ENCODE measurements at places on chromosomes 7 and 10.

DNA sequence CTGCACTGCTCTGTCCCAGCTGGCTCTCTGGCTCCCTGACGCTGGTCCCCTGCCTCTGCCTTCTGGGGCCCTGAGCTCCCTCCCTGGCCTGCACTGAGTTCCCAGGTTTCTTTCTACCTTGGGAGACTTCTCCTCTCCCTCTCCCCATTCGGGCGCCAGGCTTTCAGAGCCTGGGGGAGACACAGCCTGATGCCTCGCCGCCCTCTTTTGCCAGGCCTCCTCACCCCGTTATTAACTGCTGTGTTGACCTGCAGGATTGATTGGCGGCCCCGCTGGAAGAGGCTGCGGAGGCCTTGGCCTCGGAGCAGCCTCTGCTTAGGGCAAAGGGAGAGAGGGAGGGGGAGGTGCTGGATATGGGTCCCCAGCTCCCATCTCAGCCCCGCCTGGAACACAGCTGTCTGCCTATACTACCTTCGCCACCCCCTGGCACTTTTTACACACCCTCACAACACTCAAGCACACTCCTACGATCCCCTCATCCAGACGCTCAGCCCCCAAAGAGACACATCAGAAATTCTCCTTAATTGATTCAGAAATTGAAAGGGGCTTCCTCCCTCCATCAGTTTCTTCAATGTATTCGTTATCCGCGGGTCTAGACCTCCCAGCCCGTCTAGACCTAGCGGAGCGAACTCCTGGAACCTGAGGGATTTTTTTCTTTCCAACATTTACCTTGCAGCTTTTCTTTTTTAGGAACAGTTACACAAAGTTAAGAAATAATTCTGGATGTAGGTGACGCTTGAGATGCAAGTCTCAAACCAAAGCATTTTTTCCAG is 7.1 kb upstream of the PAX2 start:
- no peak for DNase-seq

GRCh38 chr7:69187824-69188333 is 410.4 kb upstream of the AUTS2 start:
- no peak for DNase-seq

- DNase-seq: no peak
Observed at GRCh38 chr7:10537764-10538163, 435.9 kb upstream of the PHF14 start.

DNA sequence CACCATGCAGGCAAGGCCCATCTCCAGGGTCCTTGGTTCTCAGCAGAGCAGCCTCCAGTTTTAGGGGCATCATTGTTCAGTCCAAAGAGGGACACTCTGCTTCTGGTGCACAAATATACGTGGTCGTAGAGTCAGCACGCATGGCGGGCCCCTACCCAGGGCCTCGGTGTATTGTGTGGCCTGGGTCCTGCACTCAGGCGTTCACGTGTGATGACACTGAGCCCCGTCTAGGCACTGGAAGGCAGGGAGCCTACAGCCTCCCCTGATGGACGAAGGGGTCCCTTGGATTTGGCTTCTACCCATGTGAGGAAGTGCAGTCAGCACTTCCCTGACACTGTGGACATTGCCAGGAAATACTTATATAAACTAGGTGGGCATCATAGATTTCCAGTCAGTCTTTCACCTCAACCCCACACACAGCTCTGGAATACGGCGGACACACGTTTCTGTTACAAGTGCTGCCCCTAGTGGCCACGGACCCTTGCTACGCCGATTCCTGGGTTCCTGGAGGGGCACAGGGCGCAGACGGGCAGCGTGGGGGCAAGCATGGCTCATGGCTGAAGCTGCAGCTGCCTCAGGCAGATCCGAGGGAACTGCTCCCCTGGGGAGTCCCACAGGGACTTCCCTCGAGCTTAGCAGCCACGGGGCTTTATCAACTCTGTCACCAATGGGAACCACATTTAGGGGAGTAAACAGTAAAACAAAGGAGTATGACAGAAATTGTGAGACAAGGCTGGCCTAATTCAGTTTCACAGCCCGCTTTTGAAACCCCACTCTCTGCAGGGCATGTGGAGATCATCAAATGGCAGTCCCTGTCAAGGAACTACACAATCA is 25.4 kb downstream of the AIFM2 start:
- no peak for DNase-seq

- DNase-seq: no peak
Observed at GRCh38 chr10:97080051-97080776, 105.5 kb downstream of the SLIT1 start.

GRCh38 chr7:132140341-132140740 is 435.9 kb downstream of the PLXNA4 start:
- no peak for DNase-seq

- no peak for DNase-seq
Observed at GRCh38 chr7:36346260-36346831, 43.3 kb upstream of the ANLN start.

GRCh38 chr10:34341473-34341872 is 473.6 kb downstream of the PARD3 start:
- no peak for DNase-seq

DNA sequence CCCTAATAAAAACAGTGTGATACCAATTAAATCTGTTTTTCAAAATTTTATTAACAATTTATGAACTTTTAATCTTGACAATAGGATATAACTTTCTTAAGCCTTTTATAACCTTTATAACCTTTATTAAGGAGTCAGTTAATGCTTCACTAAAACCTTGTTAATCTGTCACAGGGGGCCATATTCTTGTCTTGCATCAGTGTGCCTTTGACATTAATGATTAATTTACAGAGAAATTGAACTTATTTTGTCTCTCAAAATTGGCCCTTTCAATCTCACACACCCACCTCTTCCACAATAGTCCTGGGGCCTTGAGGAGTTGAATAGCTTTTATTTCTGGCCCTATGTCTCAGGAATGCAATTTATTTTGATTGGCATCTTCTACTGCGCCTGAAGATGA is 68.5 kb downstream of the AKR1C4 start:
- no peak for DNase-seq

GRCh38 chr10:98959379-98959778 is 276.3 kb downstream of the HPSE2 start:
- DNase-seq: no peak

GRCh38 chr7:940599-941408 is 13.7 kb downstream of the ADAP1 start:
- peak; percentile 15 for DNase-seq

DNA sequence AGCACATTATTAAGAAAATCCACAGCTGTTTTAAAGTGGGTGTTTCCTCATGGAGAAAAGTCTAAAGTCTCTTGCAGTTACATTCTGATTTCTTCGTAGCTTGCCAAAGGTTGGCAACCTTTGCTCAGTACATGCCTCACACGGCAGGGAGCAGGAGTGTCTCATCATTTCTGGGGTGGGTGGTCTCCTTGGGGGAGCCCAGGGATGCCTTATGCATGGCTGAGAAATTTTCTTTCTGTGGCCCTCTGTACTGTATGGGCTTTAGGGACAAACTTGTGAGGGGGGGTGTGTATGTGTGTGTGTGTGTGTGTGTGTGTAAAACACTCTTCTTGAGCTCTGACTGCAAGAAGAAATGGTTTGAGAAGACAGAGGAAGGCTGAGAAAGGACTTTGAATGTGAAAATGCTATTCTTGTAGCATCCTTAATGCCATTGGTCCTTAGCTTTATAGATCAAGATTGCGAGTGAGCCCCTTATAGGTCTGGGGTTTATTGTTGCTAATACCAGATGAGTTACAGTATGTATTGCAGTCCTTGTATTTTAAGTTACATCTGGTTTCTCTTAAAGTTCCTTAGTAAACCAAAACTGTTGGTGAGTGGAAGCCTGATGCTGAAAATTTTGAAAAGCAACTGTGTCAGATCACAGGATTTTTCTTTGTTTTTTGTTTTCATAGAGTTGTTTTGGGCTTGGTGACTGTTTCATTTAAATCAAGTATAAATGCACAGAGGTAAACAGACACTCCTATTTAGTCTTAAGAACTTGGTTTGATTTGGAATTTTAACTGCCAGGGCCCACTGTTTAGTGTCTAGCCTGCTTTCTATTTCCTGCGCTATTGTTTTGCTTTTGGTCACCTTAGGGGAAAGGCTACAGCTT is 242.0 kb downstream of the BICC1 start:
- DNase-seq: no peak

DNA sequence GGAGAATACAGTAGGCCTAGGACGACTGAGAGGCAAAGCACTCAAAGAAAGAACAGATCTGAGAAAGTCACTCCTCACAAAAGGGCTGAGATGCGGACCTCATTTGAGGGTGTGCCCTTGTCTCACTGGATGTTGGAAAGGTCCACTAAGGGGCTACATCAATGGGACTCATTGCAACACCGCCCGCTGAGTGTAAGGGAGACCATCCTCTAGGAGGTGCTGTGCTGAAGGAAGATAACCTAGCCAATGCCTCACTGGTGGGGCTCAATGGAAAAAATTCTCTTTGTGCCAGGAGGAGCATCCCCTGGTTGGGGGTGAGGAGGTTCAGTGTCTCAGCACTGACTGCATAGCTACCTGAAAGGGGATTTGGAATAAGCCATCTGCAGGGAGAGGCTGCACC is 758.7 kb upstream of the CELF2 start:
- no peak for DNase-seq

DNA sequence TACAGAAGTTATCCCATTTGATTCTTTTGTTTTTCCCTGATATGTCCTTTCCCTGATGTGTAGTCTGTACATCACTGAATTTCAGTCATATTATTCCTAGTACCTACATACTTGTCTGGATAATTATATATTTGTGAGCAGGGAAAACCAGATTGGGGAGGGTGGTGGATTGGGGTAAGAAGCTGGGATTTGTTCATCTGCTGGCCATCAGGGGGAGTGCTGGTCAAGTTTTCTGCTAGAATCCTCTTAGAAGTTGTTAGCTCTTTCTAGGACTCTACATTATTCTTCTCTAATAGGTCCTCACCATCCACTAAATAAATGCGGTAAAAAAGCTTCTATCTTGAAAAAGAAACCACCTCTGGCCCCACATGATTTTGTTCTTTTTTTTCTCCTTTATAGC is 232.7 kb upstream of the TAC1 start:
- DNase-seq: no peak

GRCh38 chr7:126450269-126450671 is 802.5 kb downstream of the GRM8 start:
- DNase-seq: no peak

DNA sequence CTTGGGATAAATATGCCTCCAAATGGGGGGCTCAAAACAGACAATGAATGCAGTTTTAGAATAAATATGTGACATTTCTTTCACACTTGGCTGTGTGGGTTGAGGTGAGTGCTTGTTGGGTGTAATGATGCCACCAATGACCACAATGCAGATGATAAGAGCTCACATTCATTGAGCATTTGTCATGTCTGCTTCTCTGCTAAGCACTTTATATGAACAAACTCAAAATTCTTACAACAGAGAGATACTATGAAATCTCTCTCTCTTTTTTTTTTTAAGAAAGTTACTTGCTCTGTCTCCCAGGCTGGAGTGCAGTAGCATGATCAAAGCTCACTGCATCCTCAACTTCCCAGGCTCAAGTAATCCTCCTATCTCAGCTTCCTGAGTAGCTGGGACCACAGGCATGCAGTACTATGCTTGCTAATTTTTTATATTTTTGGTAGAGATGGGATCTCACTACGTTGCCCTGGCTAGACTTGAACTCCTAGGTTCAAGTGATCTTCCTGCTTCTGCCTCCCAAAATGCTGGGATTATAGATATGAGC is 185.4 kb downstream of the JCAD start:
- no peak for DNase-seq

DNA sequence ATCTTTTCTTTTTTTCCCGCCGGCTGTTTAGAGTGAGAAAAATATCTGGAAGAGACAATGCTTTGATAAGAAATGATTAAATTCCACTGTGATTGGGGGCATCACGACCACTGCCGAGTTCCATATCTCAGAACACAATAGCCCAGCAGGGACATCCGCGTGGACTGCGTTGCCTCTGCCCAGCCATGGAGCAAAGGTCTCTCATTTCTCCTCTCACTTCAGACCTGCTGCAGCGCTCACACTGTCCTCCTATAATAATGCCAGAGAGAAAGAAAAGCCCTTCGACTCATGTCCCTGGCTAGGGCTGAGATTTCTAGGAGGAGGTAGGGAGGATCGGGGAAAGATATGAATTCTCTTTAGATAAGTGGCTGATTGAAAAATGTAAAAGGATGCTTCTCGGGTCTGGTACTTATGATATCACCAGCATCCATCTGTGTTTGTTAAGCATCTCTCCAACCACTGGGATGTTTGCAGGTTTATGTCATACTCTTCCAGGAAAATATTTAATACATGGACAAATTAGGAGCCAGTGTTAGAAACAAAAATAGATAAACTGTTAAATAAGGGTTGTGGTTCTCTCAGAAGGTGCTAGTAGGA is 472.9 kb upstream of the AKR1E2 start:
- DNase-seq: no peak

- DNase-seq: no peak
Observed at GRCh38 chr10:62464308-62464707, 90.1 kb downstream of the ZNF365 start.

- no peak for DNase-seq
Observed at GRCh38 chr10:51892965-51893658, 193.7 kb upstream of the CSTF2T start.

DNA sequence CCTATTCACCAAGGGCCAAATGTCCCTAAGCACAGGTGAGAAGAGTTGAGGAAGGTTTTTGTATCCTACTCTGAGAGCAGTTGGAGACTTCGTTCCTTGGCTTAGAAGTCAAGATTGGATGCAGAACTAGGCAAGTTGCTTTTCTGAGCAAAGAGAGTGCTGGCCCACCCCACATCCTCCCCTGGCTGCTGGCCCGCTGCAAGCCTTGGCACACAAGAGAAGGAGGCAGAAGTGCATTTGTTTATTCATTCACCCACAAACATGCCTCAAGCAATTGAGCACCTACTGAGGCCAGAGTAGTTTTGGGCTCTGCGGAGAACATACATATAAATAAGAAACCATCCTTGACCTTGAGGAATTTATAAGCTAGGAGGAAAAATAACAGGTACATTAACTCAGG is 318.9 kb downstream of the KCNMA1 start:
- no peak for DNase-seq

DNA sequence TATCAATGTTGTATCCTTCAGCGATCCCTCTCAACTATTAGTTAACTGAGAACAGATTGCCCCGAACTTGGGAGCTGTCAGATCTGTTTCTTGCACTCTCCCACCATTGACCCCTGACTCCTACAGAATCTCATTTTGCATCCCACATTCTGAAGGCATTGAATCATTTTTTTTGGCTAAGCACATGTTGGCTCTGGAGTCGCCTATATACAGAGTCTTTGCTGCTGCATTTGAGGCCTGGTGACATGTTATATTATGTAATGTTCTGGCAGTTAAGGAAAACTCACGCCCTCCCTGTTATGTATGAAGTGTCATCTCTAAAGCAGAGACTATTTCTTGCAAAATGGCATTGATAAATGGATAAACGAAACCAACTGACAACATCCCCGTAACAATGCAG is 159.2 kb upstream of the ITGB1 start:
- no peak for DNase-seq

GRCh38 chr10:48231178-48231577 is 43.3 kb downstream of the FRMPD2 start:
- no peak for DNase-seq

- DNase-seq: no peak
Observed at GRCh38 chr7:148540041-148540738, 50.4 kb upstream of the C7orf33 start.

DNA sequence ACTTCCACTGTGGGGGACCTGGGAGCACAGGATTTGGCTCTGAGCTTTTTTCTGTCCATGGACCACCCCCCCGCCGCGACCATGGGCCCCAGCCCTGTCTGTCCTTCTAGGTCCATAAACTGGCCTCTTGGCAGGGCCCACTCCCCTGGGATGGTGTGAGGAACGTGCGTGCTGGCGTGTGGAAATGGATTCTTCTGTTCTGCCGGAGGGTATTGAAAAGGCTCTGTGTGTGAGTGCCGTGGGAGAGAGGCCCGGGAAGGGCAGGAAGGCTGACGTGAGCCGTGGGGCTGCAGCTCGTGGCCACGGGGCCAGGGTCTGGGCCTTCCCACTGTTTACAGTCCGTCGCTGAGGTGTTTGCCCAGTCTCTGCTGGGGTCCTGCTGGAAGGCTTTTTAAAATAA is 123.7 kb downstream of the GRK5 start:
- no peak for DNase-seq

Measured in CD4-positive, alpha-beta T cell treated with Interleukin-15 for 4 hours (primary cell).